LHCN-M2 (cell line): ENCODE measurements at places on chromosomes 4 and X. TPM values are rescaled to one million over a fixed set of nuclear protein-coding genes. Genes with fewer than 3 reads are reported as not detected.
A peak's percentile ranks its signal among the peaks of the same experiment; 100 is the strongest.

DNA sequence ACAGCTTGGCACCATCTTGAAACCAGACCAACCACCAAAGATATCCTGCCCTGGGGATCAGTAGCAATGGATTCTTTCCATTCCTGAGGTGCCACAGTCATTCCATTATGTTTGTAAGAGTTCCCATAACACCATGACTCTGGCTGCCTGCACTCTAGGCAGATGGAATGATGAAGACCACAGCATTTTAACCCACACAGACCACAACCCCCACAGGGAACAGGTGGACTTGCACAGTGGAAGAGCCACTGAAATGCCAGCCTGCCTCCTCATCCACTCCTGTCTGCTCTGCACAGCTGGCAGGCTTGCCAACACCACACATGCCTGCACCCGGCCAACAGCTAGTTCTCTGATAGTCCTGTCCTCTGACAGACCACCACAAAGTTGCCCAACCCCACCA is 2362.2 kb upstream of the AGA start:
- peak; percentile 15 for DNase-seq

CT55 gene
- total RNA-seq = not detected in 2 replicates

SLC9A7 gene
- 12.9 and 14.0 TPM in 2 replicates for total RNA-seq

ARHGAP4 gene
- 4.1 and 15.2 TPM in 2 replicates for total RNA-seq

DNA sequence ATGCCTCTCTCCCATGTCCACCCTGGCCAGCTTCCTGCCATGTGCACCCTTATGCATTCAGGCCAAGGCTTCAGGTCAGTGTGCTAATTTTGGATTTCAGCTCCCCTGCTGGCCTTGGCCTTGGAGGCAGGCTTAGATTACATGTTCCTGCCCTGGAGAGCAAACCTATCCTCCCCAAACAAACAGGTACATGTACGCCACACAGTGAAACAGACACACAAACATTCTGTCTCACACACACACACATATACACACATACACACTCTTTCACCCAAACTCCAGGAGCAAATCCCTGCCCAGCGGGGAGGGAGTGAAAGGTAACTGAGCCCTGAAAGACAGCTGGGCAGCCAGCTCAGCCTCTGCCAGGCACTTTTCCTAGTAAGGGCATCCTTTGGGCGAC is 62.7 kb upstream of the ARHGAP36 start:
- no peak for DNase-seq

GRCh38 chr4:187550256-187550950 is 445.2 kb upstream of the ZFP42 start:
- DNase-seq = peak; percentile 58

PAGE1 gene
- total RNA-seq = not detected in 2 replicates

- DNase-seq = no peak
These were observed 28.1 kb downstream of the DDIT4L start for GRCh38 chr4:100162027-100162685.

GRCh38 chr4:48127682-48128404 is 6.2 kb downstream of the TXK start:
- peak; percentile 98 for DNase-seq

DNA sequence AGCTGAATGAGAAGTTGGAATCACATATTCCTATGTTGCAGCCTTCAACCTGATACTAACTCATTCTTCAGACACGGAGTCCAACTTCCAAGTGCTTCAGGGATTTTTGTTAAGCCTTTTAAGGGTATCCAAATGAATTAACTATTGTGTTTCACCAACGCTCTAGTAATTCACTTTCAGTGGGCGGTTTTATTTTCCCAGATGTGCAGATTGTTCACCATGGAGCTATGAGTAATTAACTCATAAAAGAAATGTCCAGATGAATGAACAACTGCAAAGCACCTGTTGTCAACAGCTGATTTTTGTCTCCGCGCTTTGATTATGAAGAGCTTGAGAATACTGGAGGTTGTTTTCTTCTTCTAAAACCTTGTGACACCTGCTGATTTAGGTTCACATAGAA is 187.6 kb downstream of the CBR4 start:
- peak; percentile 84 for DNase-seq

DNA sequence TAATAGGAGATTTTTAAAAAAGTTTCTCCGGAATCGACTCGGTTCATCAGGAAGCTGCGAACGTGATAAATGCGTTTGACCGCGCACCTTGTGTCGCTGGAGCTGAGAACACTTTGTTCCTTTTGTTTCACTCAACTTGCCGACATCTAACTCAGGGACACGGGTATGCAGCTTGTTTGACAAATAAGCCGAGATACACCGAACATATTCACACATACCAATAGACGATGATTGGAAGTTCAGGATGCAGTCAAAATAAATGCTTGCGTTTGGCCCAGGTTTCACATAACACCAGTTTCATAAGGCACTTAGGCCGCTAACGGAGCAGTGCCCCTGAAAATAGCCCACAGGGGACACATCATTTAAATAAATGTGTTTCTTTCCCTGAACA is 932 bp upstream of the SHISA3 start:
- DNase-seq = no peak

GRCh38 chr4:80322716-80323115 is 12.8 kb upstream of the CFAP299 start:
- DNase-seq = peak; percentile 52

GRCh38 chr4:66609014-66609413 is 936.3 kb downstream of the CENPC start:
- no peak for DNase-seq

ACTRT1 gene
- not detected in 2 replicates for total RNA-seq

DNA sequence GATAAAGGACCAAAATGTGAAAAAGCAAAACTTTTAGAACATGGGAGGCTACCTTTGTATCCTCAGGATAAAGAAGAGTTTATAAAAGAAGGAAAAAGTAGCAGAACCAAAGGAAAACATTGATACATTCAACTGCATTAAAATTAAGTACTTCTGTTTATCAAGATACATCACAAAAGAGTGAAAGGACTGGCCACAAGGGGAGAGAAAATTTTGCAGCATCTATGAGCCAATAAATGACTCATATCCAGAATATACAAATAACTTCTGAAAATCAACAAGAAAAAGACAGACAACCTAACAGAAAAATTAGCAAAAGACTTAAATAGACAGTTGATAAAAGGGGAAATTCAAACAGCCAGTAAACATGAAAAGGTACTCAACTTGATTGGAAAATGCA is 177.1 kb downstream of the RBMX2 start:
- DNase-seq = no peak

MAGEA2B gene
- total RNA-seq = not detected in 2 replicates

- no peak for DNase-seq
These were observed 685 bp upstream of the MORF4L2 start for GRCh38 chrX:103687073-103687695.

CXCL1 gene
- 2.0 and 2.9 TPM in 2 replicates for total RNA-seq

MAGEH1 gene
- 14.8 and 19.9 TPM in 2 replicates for total RNA-seq

TMSB15B gene
- total RNA-seq = 6.8 and 8.1 TPM in 2 replicates

TLR10 gene
- not detected in 2 replicates for total RNA-seq

- DNase-seq = peak; percentile 48
These were observed 28.9 kb downstream of the TIGD2 start for GRCh38 chr4:89140168-89140759.

DNA sequence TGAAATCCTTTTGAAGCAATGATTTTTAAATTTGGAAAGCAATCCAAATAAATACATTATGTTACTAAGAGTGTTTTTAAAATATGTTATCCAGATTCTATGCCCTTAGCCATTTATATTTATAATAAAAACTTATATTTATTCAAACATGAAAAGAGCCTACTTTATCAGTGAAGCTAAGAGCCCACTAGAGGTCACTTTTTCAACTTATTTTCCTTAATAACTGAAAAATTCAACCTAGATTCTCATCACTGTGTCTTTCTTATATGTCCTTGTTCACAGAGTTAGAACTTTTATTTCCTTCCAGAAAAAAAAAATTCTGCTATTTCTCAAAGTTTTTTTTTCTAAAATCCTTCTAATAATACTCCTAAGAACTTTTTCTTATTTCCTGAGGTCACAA is 23.9 kb downstream of the PRDM8 start:
- peak; percentile 56 for DNase-seq

DNA sequence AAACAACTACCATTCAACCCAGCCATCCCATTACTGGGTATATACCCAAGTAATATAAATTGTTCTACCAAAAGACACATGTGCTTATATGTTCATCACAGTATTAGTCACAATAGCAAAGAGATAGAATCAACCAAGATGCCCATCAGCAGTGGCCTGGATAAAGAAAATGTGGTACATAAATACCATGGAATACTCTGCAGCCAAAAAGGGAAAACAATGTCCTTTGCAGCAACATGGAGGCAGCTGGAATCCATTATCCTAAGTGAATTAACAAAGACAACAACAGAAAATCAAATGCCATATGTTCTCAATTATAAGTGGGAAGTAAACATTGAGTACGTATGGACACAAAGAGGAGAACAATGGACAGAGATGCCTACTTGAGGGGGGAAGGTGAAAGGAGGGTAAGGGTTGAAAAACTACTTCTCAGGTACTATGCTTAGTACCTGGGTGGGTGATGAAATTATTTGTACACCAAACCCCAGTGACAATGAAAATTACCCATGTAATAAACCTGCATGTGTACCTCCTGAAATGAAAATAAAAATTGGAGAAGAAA is 632.1 kb upstream of the AADAT start:
- DNase-seq = no peak

HPSE gene
- total RNA-seq = 2.1 and 2.2 TPM in 2 replicates

NUP62CL gene
- not detected in 2 replicates for total RNA-seq

GRCh38 chr4:110195561-110196205 is 2.7 kb downstream of the ELOVL6 start:
- no peak for DNase-seq
